ENCODE measurements at places on chromosomes 16 and 17. TPM values are rescaled to one million over a fixed set of nuclear protein-coding genes. Genes with fewer than 3 reads are reported as not detected.

The CRISPLD2 gene
- total RNA-seq = 4.1 TPM

The NOL3 gene
- total RNA-seq = 15.2 TPM

The CCL16 gene
- not detected for total RNA-seq

GRCh38 chr17:68740555-68741447, 139.6 kb upstream of the FAM20A start:
- no peak for DNase-seq

DNA sequence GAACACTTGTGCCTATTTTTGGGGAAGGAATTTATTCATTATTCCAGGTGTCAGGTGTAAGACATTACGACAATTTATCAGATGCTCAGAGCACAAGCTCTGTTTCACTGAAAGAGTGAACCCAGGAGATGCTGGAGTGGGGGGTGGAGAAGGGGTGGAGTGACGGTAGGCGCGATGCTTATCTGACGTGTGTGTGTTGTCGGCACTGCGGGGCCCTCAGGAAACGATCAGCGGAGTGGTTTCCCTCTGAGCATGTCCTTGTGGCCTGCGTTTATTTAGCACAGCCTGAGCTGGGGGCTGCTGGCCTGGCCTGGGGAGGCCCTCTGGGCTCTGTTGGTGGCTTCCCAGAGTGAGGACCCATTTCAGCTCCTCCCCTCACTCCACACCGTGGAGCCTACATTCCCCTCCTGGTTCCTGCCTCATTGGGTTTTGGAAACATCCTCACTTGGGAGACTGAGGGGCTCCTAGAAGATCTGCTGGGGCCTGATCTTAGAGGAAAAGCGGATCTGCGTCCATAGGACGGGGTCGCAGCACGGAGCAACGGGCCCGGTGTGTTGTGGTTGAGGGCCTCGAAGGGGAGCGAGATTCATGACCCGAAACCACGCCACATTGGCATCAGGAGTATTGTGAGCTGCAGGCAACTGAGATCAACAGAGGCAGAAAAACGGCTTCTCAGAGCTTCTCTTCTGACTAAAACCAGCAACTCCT, 19.0 kb upstream of the GNG13 start:
- DNase-seq = no peak

GRCh38 chr17:1554751-1555540, 7.6 kb downstream of the PITPNA start:
- no peak for DNase-seq

DNA sequence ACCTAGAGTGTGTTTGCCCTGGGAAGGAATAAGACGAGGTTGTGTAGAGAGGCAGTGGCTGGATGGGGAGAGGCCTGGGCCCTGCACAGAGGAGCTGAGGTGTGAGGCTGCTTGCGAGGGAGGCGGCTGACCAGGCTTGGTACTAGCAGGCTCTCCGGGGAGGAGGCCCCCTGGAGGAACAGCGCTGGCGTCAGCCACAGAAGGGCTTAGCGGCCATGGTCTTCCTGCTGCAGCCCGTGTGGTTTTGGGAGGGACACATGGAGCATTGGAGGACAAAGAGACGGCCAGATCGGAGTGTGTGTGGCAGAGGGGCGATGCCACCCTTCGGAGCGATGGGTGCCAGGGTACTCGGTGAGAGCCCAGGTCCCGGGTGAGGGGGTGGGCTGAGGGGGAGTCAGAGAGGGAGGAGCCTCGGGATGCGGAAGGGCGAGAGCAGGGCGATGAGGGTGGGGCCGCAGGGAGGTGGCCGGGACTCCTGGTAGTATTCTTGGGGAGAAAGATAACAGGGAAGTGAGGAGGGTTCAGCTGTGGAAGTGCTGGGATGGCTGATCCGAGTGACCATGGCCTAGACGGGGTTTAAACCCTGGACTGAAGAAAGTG, 8.3 kb downstream of the BANP start:
- no peak for DNase-seq

GRCh38 chr17:14845591-14846281, 419.4 kb downstream of the PMP22 start:
- DNase-seq = no peak

DNA sequence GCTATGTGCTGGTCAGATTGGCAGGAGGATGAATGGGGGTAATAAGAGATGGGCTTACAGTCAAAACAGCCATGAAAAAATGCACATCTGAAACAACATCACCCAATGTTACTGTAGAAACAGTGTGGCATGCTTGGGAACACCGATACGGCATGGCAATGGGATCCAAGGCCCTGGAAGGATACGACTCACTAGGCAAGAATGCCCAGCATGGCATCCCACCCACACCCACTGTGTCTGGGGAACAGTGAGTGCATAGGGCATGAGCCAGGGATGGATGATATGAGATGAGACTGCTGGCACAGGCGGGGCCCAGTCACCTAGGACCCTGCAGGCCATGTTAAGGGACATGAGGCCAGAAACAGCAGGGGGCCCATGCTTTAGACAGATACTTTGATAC, 11.5 kb downstream of the TRIM25 start:
- no peak for DNase-seq

GRCh38 chr17:72204742-72205141, 83.9 kb downstream of the SOX9 start:
- DNase-seq = no peak

GRCh38 chr17:3892095-3892998, 506 bp downstream of the CAMKK1 start:
- DNase-seq = peak; percentile 77

- no peak for DNase-seq
Observed at GRCh38 chr16:799948-800833, at the start of gene GNG13. TSS of gene GNG13 (minus strand) at chr16:800734. CDS start at chr16:799077, 1,657 bp downstream.

DNA sequence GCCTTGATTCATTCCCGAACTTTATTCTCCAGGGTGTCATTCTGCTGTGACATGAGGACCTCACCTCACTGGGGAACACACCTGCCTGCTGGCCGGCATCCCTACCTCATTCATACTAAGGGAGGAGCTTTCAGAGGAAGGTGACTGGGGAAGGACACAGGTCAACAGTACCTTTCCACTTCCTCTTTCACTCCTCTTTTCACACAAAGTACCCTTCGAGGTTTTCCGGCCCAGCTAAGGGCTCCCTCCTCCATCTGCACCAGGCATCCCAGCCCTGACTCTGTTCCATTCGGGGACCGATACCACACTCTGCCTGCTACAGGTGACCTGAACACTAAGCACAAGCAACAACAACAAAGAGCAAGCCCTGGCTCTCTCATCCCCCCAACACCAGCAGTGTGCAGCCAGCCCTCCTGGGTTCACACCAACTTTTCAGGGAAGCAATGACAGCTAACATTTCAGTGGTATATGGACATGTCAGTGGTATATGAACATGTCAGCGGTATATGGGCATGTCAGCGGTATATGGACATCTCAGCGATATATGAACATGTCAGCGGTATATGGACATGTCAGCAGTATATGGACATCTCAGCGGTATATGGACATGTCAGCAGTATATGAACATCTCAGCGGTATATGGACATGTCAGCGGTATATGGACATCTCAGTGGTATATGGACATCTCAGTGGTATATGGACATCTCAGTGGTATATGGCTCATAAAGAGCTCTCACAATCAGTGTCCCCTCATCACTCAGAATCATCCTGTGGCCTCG, 16.0 kb downstream of the TRIM25 start:
- DNase-seq = no peak

GRCh38 chr17:75557075-75557851, 30.3 kb upstream of the MYO15B start:
- DNase-seq = peak; percentile 100

- DNase-seq = no peak
Observed at GRCh38 chr17:39916918-39917317, 1.5 kb downstream of the GSDMB start.

- DNase-seq = no peak
Observed at GRCh38 chr17:50146927-50147665, 3.4 kb downstream of the PPP1R9B start.

GRCh38 chr16:67977005-67977404, 3.3 kb downstream of the DPEP3 start:
- DNase-seq = no peak
